ENCODE measurements at places on chromosomes 7 and 10.
A peak's percentile ranks its signal among the peaks of the same experiment; 100 is the strongest.

DNA sequence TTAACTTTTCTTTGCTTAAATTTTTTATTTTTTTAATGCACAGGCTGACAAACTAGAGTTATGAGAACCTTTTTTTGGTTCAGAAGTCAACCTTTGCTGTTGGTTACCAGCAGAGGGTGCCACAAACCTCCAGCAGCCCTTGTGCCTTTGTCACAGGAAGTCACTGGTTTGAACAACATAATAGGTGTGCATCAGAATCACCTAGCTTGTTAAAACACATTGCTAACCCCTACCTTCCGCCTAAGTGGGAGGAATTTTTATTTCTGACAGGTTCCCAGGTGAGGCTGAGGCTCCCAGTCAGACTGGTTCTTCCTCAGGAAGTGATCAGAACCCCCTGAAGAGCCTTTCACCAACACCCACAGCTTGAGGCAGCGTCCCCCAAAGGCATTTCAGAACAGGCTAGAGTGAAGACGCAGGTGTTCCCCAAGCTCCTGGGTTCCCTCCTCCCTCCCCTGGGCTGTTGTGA lies 22.6 kb upstream of the VDAC2 start:
- DNase-seq: peak; percentile 71

GRCh38 chr7:139635526-139636302 lies 112.2 kb downstream of the CLEC2L start:
- peak; percentile 58 for DNase-seq

DNA sequence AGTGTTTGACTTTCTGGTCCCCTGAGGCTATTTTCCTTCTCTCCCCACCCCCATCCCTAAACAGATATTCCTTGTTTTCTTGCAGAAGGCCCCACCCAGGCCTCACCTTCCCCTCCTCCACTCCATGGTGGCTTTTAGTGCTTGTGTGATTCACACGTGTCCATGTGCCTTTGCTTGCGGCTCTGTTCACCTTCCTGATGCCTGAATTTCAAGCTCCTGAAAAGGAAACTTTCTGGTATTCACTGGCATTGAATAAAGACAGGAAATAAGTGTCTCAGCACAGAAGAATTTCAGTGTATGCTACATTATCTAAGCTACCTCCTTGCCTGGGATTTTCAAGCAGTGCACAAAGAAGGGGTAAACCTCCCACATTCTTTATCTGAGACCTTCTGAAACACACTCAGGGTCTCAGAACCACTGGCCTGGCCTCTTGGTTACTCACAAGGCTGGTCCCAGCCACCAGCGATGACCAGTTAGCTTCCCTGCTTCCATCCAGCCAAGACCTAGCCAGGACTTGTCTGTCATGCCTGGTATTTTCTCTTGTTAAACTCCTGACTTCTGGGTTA lies 17.2 kb upstream of the UBE2H start:
- no peak for DNase-seq

DNA sequence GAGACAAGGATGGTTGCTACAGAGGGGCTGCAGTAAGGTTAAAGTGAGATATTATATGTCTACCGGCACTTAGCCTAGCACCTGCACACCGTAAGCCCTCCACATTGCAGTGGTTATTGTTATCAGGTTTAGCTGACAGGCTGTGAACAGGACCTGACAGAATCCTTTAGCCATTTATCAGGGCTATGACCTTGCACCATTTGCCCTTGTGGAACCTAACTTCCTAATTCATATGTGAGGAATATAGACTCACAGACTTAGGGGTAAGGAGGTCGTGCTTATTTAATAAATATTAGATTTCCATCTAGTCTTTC lies 10.1 kb downstream of the NCOA4 start:
- no peak for DNase-seq

GRCh38 chr7:4842319-4843064 lies 19.3 kb downstream of the PAPOLB start:
- no peak for DNase-seq

DNA sequence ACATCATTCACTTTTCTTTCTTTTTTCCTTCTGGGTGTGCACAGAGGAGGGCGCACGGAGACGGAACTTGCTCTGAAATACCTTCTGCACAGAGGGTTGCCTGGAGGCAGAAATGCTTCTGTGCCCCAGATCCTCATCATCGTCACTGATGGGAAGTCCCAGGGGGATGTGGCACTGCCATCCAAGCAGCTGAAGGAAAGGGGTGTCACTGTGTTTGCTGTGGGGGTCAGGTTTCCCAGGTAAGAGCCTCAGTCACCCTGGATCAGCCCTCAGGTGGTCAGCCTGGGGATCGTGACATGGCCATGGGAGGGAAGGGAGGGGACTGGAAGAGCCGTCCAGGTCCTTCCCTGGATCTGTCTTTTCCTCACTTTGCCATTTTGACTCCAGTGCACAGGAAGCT lies 33.6 kb downstream of the VWA2 start:
- no peak for DNase-seq

- no peak for DNase-seq
Measured at GRCh38 chr10:12975906-12976305, 25.6 kb downstream of the CCDC3 start.

DNA sequence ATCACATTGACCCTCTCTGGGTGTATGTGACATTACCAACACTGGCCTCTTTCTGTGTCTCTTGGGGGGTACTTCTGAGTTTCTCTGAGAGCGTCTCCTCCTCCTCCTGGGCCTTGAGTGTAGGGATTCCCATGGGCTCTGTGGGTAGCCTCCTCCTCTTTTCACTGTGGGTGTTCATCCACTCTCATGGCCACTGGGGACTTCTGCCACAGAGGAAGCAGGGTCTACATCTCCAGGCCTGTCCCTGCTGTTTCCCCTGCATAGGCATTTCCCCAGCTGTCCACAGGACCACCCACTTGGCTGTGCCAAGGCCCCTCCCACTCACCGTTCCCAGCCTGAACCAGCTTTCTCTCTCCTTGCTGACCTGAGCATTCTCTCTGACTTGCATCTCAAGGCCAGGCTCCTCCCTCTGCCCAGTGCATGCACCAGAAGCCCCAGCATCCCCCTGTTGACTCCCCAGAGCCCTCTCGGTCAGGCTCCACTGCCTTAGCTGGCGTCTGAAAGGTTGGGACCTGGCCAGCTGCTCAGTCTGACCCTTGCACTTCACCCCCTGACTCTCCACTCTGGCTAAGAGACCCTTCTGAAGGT lies 487.6 kb downstream of the GLRX3 start:
- no peak for DNase-seq

GRCh38 chr7:79734181-79734580 lies 280.7 kb upstream of the MAGI2 start:
- DNase-seq: no peak

DNA sequence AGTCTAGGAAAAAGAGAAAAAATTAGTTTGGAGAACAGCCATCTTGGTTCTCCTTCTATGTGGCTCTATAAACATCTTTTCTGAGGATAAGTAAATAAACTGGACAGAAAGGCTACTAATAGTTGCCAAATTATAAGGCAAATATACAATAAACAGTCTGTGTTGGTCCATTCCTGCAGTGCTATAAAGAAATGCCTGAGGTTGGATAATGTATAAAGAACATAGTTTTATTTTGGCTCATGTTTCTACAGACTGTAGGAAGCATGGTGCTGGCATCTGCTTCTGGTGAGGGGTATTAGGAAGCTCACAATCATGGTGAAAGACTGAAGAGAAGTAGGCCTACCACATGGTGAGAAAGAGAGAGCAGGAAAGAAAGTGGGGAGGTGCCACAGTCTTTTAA lies 209.7 kb downstream of the MACC1 start:
- DNase-seq: no peak

DNA sequence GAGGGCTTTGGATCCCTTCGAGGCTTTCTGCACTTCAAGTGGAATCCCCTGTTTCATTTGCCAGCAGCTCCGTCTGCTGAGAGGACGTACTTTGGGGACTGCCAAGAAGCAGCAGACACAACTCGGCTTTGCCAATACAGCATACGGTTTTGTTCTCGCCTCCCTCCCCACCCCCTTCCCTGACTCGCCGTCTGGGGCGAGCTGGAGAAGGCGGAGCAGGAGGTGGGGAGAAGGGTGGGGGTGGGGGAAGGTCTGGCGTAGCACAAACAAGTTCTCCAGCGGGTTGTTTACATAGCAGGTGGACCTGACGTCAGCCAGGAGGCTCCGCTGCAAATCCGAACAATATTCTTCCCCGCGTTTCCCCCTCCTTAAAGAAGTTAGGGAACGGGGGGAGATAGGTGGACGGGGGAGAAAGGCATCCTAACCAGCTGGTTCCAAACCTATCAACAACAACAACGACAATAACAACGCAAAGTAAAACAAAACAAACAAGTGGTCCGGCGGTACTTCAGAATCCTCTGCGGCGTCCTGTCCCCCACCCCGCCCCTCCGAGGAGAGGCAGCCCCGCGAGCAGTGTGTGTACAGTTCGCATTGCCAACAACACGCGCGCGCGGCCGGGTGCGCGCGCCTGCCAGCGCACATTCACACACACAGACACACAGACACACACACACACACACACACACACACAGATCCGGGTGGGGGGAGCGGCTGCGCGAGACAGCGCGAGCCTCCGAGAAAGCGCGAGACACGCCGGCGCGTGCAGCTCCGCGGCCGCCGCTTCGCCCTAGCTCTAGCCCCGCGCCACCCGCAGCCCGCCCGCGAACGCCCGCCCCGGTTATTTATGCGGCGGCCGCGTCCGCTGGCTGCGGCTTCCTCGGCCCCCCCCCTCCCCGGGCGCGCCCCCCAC lies 167.0 kb upstream of the PPP1R3A start:
- DNase-seq: peak; percentile 7

- DNase-seq: no peak
Measured at GRCh38 chr10:12777840-12778585, 223.5 kb downstream of the CCDC3 start.

DNA sequence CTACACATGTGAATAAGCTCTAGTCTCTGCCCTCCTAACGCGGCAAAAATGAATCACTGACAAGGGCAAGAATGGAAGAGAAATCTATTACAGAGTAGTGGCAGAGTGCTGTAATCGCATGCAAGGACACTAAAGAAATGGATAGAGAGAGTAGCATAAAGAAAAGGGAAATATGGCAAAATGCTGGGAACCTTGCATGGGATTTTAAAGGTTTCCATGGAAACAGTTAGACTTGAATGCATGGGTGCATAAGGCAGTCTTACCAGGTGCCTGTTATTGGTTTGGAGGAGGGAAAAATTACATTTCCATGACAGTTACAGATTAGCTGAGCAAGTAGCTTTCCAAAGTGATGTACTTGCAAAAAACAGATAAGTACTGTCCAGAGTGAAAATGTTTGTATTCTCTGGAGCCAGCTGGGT lies 233.4 kb downstream of the PTN start:
- no peak for DNase-seq

GRCh38 chr10:64637939-64638338 lies 1116.7 kb downstream of the REEP3 start:
- DNase-seq: no peak

DNA sequence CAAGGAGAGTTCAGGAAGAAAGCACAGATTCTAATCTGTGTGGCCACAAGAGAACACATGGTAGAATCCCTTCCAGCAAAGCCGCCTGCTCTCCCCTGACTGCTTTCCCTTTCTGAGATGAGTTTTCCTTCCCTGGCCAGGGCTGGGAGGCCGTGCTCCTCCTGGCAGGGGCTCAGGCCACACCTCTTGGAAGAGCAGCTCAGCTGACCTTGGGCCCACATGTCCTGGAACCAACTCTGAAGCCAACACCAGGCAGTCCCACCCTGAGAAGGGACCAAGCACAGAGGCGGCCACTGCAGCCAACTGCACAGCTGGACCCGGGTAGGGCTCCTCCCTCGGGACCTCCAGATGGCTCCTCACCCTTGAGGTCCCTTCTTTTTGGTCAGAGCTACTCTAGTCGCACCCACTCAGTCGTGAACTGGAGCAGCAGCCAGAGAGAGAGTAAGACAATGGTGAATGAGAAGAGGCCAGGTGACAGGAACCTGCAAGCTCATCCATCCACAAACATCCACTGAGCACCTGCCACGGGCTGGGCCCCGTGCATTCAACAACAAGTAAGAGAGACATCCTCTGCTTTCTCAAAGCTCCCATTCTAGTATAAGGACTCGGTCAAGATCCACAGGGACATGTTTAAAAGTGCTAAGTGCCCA lies 40.3 kb downstream of the FAM53B start:
- no peak for DNase-seq

DNA sequence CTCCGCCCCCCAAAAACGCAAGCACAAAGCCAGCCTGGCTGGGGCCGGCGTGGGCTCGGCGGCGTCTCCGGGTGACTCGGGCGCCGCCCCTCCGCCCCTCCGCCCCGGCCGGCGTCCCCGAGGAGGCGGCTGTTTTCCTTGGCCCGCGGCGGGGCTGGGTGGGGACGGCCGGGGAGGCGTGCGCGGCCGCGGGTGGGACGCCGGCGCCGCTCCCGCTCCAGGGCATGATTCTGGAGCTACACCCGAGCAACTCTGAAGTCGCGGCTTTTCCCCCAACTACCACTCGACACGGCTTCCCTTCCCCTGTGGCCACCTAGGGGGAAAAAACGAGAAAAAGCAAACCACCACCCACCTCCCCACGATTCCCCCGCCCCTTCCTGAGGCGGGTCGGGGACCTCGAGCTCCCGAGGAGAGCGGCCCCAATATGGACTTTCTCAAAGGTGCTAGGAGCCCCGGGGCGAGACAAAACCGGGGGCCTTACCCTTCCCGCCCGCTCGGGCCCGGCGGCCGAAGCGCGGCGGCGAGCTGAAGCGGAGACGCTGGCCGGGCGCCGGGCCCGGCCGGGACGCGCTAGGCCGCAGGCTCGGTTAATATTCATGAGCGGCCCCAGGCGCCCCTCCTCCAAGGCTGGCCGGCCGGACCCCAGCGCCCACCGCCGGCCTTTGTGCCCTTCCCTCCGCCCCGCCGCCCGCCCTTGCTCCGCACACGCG lies 856 bp downstream of the ARHGAP21 start:
- DNase-seq: peak; percentile 45

- no peak for DNase-seq
Measured at GRCh38 chr10:131198843-131199242, 112.7 kb downstream of the TCERG1L start.

DNA sequence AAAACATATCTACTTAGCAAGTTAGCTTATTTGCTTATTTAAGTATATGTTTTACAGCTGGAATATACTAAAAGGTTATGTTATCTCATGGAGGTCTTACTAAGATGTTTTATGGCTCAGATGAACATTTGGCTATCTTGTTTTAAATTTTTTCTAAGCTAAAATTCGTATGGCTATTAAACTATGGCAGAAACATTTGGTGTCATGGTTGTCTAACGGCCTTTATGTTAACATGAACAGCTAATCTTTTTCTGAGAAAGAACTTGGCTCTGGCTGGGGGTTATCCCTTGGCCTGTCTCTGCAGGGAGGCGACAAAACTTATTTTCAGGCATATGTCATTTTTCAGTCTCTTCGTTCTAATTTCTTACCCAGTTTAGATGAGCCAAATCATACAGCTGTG lies 101.5 kb upstream of the MTPN start:
- no peak for DNase-seq

DNA sequence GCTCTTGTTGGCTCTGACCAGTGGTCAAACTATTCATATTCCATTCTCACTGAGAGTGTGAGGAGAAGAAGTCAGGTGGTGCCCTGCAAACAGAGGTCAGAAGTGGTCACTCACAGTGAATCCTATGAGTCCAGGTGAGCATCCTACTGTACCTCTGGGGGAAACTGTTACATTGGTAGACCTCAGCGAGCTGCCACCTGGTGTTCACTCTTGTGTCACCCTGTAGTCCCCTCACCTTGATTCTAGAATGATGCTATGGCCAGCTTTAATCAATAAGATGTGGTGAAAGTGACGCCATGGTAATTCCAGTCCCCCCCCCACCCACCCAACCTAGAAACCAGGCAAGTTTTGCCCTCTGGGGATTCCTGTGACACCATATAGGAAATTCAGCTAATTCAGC lies 1.2 kb upstream of the AMPH start:
- DNase-seq: no peak
